Right lobe of liver (tissue), 6 donors: ENCODE measurements at places on chromosomes 2 and 18.
A peak's percentile ranks its signal among the peaks of the same experiment; 100 is the strongest.

- DNase-seq, result no peak
Observed at GRCh38 chr2:173441222-173441621, 86.5 kb downstream of the CDCA7 start.

- DNase-seq, result peak; percentile 32
Observed at GRCh38 chr2:239164335-239164871, 236.4 kb downstream of the HDAC4 start.

GRCh38 chr2:120720746-120721375 lies 14.8 kb upstream of the GLI2 start:
- DNase-seq, result no peak

DNA sequence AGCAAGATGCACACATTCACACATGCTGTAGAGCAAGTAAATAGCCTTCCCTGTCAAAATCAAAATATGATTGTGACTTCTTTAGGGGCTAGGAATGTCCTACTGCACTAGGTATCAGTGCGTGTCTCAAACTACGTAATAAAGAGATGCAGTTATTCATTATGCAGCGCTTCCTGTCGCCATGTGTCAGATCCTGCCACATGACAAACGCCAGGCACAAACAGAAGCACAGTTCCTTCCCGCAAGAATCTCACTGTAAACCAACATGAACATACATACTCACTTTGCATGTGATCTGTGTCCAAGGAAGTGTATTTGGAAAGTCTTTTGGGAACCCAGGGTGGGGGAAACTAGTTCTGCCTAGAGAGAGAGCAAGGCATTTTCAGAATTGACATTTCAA lies 599.9 kb downstream of the RNF144A start:
- DNase-seq, result no peak

DNA sequence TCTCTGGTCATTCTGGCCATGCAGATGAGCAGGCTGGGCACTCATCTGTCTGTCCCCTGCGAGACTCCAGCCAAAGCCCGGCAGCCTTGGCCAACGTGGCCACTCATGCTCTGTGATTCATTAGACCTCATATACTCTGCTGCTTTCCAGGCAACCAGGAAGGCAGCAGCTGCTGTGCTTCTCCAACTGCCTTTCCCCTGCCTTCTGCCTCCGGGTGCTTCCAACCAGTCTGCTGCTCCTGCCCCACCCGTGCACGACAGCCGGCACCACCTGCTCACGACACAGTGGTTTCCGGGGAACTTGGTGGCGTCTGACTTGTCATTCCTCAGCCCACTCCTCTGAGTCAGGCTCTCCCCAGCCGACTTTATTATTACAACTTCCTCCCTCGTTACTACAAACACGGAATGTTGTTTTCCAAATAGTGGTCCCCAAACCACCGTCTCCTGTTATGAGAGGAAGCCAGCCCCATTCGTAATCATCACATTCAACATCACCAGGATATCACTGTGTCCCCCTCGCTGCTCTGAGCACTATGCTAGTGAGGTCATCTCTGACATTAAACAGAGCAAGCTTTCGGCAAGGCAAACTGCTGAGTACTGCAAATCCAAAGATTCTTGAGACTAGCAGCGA lies 392.4 kb downstream of the ALK start:
- no peak for DNase-seq

- DNase-seq, result no peak
Observed at GRCh38 chr18:8614875-8615274, 5.6 kb downstream of the RAB12 start.

DNA sequence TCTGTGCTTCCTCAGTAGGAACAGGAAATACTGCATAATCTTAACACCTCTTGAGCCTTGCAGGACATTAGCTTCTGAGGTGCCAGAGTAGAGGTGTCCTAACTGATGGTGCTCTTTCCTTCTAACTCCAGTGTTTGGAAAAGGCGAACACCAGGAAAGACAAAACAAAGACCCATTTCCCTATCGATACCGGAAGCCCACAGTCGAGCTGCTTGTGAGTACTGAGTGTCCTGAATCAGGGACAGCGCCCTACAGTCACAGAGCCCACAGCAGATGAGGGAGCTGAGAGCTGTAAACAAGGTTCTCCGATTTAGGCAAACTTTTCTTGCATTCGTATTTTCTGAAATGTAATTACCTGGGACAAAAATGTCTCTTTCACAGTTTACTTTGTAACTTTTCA lies 50.7 kb downstream of the SLC14A2 start:
- DNase-seq, result no peak

GRCh38 chr2:99403084-99403483 lies 65.9 kb downstream of the EIF5B start:
- no peak for DNase-seq

GRCh38 chr2:9191041-9191481 lies 15.6 kb upstream of the ASAP2 start:
- no peak for DNase-seq
